ENCODE measurements at places on chromosomes 11 and 22.

DNA sequence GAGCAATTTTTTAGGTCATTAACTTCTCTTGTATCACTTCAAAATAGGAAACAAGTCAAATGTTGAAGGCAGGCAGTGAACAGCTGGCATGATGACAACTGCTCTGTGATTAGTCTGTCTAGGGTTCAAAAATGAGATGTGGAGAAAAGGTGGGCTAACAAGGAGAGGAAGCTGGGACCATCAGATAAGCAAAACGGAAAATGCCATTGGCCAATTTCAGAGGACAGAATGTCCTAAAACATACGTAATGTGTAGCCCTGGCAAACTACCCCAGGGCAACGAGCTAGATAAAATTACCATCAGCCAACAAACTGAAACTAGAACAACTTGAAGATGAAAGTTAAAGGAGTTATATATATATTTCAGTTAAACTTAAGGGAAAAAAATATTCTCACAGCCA is 93.2 kb downstream of the RELT start:
- H3K36me3 ChIP-seq: no peaks in the 10 kb centered on the region
- H3K27ac ChIP-seq: peak overlapping the region; percentile 10
- H3K4me1 ChIP-seq: no peaks in the 10 kb centered on the region
- no peak overlapping the region for H3K4me3 ChIP-seq
- DNase-seq: no peak

GRCh38 chr11:127789927-127790326 is 789.4 kb upstream of the KIRREL3 start:
- H3K36me3 ChIP-seq: no peaks in the 10 kb centered on the region
- no peak overlapping the region for H3K4me3 ChIP-seq
- no peaks in the 10 kb centered on the region for H3K4me1 ChIP-seq
- DNase-seq: no peak

DNA sequence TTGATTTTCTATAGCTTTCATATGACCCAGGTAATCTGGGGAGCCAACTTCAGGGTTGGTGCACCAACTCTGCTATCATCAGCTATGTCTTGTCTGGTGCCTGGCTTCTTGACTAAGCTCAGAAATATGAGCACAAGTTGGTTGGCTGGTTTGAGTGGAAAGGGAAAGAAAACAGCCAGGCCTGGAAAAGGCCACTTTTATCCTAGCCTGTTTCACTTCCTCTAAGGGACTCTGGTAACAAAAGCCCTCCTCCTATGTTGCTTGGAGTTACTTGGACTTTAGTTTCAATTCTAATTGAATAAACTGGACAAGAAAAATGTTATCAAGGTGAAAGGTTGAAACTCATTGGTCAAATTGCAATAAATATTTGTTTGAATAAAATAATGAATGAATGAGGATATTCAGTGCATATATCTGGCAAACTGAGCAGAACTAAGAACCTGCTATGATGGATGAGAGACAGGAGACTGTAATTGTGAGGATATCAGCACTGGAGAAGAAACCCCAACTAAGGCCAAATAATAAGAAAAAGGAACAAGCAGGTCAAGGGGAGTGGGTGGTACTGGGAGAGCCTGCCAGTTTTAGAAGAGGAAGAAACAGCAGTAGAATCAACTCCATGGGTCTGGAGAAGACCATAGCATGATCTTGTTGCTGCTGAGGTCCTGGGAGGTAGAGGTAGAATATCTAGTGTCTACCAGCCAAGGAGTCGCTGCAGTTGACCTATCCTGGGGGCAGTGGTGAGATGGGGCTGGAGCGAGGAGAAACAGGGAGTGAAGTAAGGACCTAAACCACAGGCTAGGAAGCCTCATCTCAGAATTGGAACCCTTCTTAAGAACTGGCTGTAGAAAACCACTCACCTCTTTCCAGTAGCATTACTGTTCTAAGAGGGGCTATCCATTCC is 8.2 kb downstream of the ROBO4 start:
- no peak overlapping the region for H3K27ac ChIP-seq
- no peaks in the 10 kb centered on the region for H3K4me1 ChIP-seq
- H3K4me3 ChIP-seq: no peak overlapping the region

- no peak for DNase-seq
- H3K4me1 ChIP-seq: peaks cover 34% of the 10 kb centered on the region
- H3K27me3 ChIP-seq: no peaks in the 10 kb centered on the region
- H3K27ac ChIP-seq: no peak overlapping the region
- peak overlapping the region; percentile 59 for H3K4me3 ChIP-seq
These were observed 960 bp upstream of the CADM1 start for GRCh38 chr11:115505175-115505574.

DNA sequence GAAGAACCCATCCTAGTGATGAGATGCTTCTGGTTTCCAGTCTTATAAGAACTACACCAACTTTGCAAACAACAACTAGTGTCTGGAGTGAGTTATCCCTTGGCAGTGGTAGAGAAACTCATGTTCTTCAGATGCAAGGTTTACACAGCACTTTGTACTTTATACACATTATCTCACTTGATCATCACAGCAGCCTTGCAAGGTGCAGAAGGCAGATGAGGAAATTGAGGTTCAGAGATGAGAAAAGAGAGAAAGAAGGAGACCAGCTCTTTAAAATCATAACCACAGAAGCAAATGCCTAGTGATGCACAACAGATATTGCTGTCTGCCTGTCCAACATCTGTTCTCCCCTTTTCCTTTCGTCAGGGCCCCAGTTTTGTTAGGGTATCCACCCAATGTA is 16.7 kb upstream of the CD44 start:
- H3K27ac ChIP-seq: no peak overlapping the region
- no peak overlapping the region for H3K4me3 ChIP-seq

DNA sequence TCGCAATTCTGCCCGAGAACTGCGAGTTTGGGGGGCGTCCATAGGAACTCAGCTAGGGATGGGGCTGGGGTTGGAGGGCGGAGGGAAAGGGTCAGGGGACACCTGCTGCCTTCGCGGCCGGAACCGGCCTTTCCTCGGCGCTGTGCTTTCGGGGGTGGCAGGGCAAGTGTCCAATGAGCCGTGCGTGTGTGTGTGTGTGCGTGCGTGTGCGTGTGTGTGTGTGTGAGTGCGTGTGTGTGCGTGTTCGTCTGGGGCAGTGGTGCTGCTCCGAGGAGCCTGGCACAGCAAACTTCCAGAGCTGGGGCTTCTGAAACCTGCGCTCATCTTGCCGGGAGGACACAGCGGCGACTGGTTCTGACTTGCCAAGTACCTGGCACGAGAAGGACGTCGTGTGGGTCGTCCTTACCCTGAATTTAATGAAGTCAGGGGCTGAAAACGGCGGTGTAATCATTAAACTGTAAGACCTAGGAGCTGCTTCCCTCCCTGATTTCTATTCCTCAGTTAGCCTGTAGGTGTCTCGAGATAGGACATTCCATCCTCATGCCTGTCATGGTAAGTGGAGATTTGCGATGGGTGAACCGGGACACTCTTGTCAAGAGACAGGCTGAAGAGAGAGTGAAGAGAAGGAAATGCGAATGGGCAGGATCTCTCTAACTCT is 27.0 kb upstream of the AMOTL1 start:
- H3K27ac ChIP-seq: peak overlapping the region; percentile 47
- H3K36me3 ChIP-seq: no peaks in the 10 kb centered on the region
- peaks cover 12% of the 10 kb centered on the region for H3K4me1 ChIP-seq
- H3K27me3 ChIP-seq: no peaks in the 10 kb centered on the region

DNA sequence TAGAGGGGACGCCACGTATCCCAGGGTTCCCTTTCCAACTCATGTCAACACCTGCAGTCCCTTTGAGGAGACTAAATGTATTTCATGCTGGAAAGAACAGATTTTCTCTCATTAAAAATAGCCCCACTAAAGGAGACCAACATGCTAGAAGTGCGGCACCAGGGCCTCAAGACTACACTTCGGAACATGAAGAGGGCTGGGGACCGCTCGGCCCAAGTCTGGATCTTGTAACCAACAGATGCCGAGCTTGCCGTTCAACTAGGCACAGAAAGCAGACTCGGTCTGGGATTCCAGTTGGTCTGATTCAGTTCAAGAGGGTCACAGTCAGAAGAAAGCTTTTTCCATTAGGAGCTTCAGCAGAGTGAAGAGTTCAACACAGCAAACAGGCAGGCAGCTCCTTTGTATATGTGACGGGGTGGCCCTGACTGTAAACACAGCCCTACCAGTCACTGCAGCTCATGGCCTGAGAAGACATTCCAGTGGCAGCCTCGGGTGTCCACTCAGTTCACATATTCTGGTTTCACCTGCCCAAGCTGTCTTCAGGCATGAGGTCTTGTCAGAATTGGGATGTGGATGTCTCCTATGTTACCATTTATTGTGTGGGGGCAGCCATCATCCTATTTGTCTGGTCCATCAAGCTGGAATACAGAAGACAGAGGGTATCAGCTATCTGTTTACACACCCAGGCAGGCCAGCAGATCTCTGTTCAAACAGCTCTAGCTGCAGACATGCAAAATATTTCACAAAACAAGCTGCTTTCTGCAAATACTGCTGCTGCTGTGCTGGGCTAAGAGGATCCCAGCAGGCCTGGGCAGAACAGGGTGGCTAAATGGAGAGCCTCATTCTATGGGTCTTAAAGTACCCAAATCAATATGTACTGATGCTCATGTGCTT is 8.8 kb downstream of the RIC8A start:
- no peak for DNase-seq
- H3K27ac ChIP-seq: no peak overlapping the region
- H3K4me3 ChIP-seq: no peak overlapping the region
- no peaks in the 10 kb centered on the region for H3K36me3 ChIP-seq
- peaks cover under 1% of the 10 kb centered on the region for H3K4me1 ChIP-seq

DNA sequence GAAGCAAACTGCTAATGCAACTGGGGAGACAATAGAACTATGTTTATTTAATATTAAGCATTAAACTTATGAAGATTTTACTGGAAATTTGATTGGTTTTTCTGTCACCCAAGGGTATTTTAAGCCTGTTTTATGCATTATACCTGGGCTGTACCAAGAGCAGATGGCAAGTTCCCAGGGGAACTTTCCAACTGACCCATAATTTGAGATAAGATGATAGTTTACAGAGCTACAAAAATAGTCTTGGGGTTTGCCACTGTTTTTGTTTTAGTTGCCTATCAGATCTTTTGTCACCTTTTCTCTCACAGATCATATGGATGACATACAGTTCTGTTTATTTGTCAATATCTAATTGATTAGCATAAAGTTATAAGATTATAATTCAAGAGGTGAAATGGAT is 43.9 kb downstream of the PDE3B start:
- no peak overlapping the region for H3K4me3 ChIP-seq
- DNase-seq: no peak
- H3K27me3 ChIP-seq: no peaks in the 10 kb centered on the region
- H3K27ac ChIP-seq: no peak overlapping the region

GRCh38 chr22:29482253-29482652 is 2.2 kb downstream of the NEFH start:
- peaks cover 16% of the 10 kb centered on the region for H3K4me1 ChIP-seq
- DNase-seq: no peak
- H3K36me3 ChIP-seq: no peaks in the 10 kb centered on the region
- no peak overlapping the region for H3K4me3 ChIP-seq
- peaks cover 14% of the 10 kb centered on the region for H3K27me3 ChIP-seq

- H3K36me3 ChIP-seq: no peaks in the 10 kb centered on the region
- no peaks in the 10 kb centered on the region for H3K4me1 ChIP-seq
- H3K27me3 ChIP-seq: no peaks in the 10 kb centered on the region
- H3K27ac ChIP-seq: no peak overlapping the region
- DNase-seq: no peak
- no peak overlapping the region for H3K4me3 ChIP-seq
These were observed 29.8 kb upstream of the OR56B4 start for GRCh38 chr11:6077723-6078122.

DNA sequence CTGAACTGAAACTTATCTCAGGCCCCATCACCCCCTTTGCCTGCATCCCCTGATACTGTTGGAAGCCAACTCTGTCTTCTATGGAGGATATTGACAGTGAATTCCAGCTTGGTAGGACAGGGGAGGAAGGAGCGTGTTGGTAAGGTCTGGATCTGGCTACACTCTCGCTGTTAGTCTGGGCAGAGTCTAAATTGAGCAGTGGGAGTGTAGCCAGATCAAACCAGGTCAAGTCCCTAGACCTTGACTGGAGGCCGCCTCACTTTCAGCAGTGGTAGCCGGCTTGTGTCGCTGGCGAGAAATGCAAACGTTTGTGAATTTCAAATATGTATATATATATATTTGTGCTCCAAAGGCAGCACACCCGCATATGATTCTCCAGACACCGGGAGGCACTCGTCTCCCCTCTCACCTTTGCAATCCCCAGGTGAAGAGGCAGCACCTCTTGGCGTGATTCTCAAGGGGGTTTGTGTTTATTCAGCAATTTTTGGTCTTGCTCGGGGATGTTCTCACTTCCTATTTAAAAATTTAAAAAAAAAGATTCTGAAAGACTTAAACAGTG is 26.7 kb downstream of the DHCR7 start:
- no peak overlapping the region for H3K27ac ChIP-seq
- H3K27me3 ChIP-seq: no peaks in the 10 kb centered on the region
- H3K4me3 ChIP-seq: no peak overlapping the region
- no peak for DNase-seq
- no peaks in the 10 kb centered on the region for H3K36me3 ChIP-seq

DNA sequence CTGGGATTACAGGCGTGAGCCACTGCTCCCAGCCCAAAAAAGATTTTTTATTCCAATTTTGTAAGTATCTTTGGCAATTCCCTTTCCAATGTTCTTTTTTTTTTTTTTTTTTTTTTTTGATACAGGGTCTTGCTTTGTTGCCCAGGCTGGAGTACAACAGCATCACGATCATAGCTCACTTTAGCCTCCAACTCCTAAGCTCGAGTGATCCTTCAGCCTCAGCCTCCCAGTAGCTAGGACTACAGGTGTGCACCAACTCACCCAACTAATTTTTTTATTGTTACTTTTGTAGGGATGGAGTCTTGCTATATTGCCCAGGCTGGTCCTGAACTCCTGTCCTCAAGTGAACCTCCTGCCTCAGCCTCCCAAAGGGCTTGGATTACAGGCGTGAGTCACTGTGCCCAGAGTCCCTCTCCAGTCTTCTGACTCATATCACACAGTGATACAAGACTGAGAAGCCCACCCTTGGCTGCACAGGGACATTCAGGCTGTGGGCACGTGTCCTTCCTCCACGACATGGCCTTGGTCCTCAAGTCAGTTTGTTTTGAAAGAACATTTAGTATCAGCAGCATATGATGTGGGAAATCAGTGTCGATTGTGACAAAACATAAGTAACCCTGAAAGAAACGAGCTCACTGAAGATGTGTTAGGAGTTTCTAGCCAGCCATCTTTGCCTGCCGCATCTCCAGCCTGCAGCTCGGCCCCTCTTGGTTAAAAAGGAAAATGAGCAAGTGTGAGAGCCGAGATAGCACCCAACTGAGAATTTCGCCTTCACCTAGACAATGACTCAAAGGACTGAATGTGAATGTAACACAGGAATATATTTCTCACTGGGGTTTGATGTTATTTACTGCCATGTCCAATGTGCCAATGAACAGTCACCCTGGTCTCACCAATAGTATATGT is 175.5 kb downstream of the MN1 start:
- DNase-seq: no peak
- H3K4me1 ChIP-seq: no peaks in the 10 kb centered on the region

GRCh38 chr11:115476463-115477286 is 27.5 kb downstream of the CADM1 start:
- DNase-seq: no peak
- H3K4me3 ChIP-seq: no peak overlapping the region
- H3K4me1 ChIP-seq: no peaks in the 10 kb centered on the region
- H3K36me3 ChIP-seq: no peaks in the 10 kb centered on the region
- H3K27ac ChIP-seq: no peak overlapping the region
